Type B pancreatic cell (in vitro differentiated cells): ENCODE measurements at places on chromosomes 16 and 17. TPM values are rescaled to one million over a fixed set of nuclear protein-coding genes. Genes with fewer than 3 reads are reported as not detected.

- peaks cover 4% of the 10 kb centered on the region for H3K27me3 ChIP-seq
These were observed 17.6 kb downstream of the TRPV3 start for GRCh38 chr17:3539881-3540540.

DNA sequence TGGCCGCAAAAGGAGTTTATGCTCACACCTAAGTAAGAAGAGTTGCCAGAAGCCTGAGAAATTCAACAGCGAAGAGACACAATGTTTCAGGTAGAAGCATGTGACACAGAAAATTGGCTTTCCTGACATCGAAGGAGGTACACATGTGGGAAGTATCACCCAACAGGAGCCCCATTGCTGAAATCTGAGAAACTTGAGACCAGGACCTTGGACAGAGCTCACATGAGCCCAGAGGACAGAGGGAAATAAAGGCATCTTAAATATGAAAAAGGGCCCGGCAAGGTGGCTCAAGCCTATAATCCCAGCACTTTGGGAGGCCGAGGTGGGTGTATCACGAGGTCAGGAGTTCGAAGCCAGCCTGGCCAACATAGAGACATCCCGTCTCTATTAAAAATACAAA, 304.1 kb upstream of the C16orf82 start:
- H3K36me3 ChIP-seq: no peaks in the 10 kb centered on the region
- no peak overlapping the region for H3K27ac ChIP-seq

DNA sequence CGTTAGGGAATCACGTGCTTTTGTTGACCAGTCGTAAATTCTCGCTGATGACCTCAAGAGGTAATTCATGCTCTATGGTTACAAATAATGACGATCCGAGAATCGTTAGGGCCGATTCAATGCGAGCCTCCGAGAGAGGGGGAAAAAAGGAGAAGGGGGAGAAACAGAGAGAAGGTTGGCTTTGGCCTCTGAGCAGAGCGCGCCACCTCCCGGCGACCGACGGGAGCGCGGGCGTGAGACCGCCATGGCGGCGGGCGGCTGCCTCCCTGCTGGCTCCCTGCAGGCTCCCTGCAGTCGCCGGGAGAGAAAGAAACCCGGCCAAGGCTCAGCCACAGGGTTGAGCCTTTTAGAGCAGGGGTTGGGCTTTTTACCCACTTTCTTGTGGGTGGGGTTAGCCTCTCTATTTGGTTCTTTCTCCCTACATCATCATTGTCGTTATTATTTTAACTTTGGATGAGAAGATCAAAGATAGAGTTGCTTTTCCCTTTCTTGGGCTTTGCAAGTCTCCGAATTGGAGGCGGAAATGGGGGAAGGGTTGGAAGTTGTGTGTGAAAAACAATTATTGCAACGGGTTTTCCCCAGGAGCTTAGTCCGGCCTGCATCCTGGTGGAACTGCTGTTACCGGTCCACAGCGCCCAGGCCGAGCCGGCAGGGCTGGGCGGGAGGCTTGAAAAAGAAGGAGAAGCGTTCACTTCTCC, 410 bp upstream of the HOXB5 start:
- H3K27ac ChIP-seq: peak overlapping the region; percentile 97
- H3K27me3 ChIP-seq: peaks cover 94% of the 10 kb centered on the region
- peaks cover 56% of the 10 kb centered on the region for H3K4me1 ChIP-seq

DNA sequence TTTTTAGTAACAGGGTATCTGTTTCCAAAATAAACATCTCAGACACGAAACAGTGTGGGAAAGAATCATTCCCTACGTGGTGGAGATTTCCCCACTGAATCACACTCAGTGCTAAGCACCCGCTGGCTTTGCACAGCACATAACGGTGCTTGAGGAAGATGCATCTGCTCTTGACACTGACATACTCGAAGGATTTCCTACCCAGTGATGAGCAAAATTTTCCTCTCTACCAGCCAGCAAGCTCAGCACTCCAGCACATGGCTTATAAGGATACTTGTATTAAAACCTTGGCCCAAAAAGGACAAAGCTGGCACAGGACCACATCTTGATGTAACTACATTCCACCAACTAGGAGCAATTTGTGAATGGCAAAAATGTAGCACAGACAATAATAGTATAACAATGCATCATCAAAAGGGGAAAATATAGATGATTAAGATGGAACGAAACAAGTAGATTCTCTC, 59.0 kb downstream of the ANKFY1 start:
- peak; percentile 13 for DNase-seq
- no peak overlapping the region for H3K4me3 ChIP-seq
- no peaks in the 10 kb centered on the region for H3K27me3 ChIP-seq
- no peak overlapping the region for H3K27ac ChIP-seq

- no peak overlapping the region for H3K27ac ChIP-seq
- no peak overlapping the region for H3K4me3 ChIP-seq
- no peak for DNase-seq
These were observed 233.1 kb upstream of the AXIN2 start for GRCh38 chr17:65794572-65794971.

DNA sequence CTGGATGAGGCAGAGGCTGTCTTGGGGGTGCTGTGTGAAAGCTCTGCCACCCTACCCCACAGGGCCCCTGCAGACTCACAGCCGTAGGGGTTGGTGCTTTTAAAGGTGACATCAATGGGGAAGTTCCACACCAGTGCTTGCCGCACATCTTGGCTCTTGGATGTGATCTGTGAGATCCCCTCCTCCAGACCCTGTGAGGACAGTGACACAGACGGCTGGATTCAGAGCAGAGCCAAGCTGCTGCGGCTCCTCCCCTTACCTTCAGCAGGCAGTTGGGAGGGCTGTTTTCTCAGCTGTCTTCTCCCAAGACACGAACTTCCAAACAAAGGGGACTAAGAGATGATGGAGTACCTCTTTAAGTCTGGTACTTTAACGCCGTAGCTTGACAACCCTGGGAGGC, 4.8 kb downstream of the B9D1 start:
- no peak overlapping the region for H3K27ac ChIP-seq
- no peaks in the 10 kb centered on the region for H3K27me3 ChIP-seq
- no peak for DNase-seq
- no peak overlapping the region for H3K4me3 ChIP-seq

GRCh38 chr16:56763291-56763916, 33.5 kb downstream of the NUP93 start:
- no peak overlapping the region for H3K27ac ChIP-seq
- peaks cover 16% of the 10 kb centered on the region for H3K36me3 ChIP-seq
- DNase-seq: no peak
- H3K27me3 ChIP-seq: no peaks in the 10 kb centered on the region
- no peak overlapping the region for H3K4me3 ChIP-seq
- peaks cover 11% of the 10 kb centered on the region for H3K4me1 ChIP-seq

- H3K27ac ChIP-seq: peak within 1 kb of the TSS; percentile 59
- H3K36me3 ChIP-seq: no peaks in the 10 kb centered on the region
- H3K4me3 ChIP-seq: peak within 1 kb of the TSS; percentile 84
- peaks cover 82% of the 10 kb centered on the region for H3K27me3 ChIP-seq
These were observed at the start of gene RHBDL3 for GRCh38 chr17:32265192-32265923. TSS of gene RHBDL3 (plus strand) at chr17:32265832. CDS start at chr17:32266190, 358 bp downstream.

DNA sequence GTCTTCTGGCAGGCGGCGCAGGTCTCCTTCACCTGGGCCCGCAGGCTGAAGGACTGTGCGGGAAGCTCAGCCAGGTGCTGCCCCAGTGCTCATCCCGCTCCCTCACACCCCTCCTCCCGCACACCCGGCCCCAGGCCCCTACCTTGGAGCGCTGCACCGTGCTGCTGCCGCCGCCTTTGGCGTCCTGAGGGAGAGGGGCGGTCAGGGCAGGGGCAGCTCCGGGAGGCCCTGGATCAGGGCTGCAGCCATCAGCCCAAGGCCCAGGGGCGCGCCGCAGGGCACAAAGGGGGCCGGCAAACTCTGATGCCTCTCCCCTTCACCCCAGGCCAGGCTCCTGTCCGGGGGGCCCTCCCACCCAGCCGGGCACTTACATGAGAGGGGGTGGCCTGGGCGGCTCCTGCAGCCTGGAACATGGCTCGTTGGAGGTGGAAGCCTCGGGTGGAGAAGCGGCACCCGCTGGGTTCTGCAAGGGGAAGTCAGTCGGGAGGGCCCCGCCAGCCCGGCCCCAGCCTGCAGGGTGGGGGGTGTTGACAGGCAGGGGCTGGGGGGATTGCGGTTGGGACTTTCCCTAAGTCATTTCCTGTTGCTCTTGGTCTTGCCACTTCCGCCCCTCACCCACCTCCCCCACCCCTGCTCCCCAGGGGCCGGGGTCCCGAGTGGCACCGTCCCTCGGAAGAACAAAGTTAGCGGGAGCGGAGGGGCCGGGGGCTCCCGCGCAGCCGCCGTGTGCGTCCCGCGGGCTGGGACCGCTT, 863 bp downstream of the LIMD2 start:
- peaks cover 10% of the 10 kb centered on the region for H3K36me3 ChIP-seq
- peaks cover 17% of the 10 kb centered on the region for H3K4me1 ChIP-seq
- H3K4me3 ChIP-seq: peak overlapping the region; percentile 87
- H3K27me3 ChIP-seq: no peaks in the 10 kb centered on the region
- DNase-seq: no peak

GRCh38 chr16:56011808-56012481, 136.8 kb upstream of the CES5A start:
- peaks cover 61% of the 10 kb centered on the region for H3K27me3 ChIP-seq
- H3K27ac ChIP-seq: no peak overlapping the region
- H3K4me1 ChIP-seq: no peaks in the 10 kb centered on the region
- DNase-seq: no peak
- H3K4me3 ChIP-seq: no peak overlapping the region

CRHR1 gene
- total RNA-seq: 0.17 and 0.43 TPM in 2 replicates

DPEP2 gene
- total RNA-seq: not detected in 2 replicates

SAP30BP gene
- 88.1 and 89.3 TPM in 2 replicates for total RNA-seq

DHX38 gene
- total RNA-seq: 62.7 and 75.6 TPM in 2 replicates
